Pericardium fibroblast (primary cell): ENCODE measurements at places on chromosomes 3 and 15. TPM values are rescaled to one million over a fixed set of nuclear protein-coding genes. Genes with fewer than 3 reads are reported as not detected.

Gene CYP1A1
- total RNA-seq, result 0.23 TPM in 1 of 2 replicates, not detected in the other

Gene CCR4
- total RNA-seq, result under 0.01 TPM in 1 of 2 replicates, not detected in the other

Gene TGFBR2
- 309 and 416 TPM in 2 replicates for total RNA-seq

Gene OR5K2
- not detected in 2 replicates for total RNA-seq

Gene EXD1
- not detected in 2 replicates for total RNA-seq

Gene LDHAL6B
- total RNA-seq, result not detected in 2 replicates

Gene MKRN3
- total RNA-seq, result 0.23 and 2.0 TPM in 2 replicates

Gene CAMP
- not detected in 2 replicates for total RNA-seq

Gene ZBTB47
- total RNA-seq, result 28.9 and 34.1 TPM in 2 replicates

Gene PCOLCE2
- 3.5 and 10.9 TPM in 2 replicates for total RNA-seq

Gene PLSCR2
- not detected in 2 replicates for total RNA-seq

Gene P2RY12
- 0.26 and 1.1 TPM in 2 replicates for total RNA-seq

Gene TGM4
- total RNA-seq, result 0.17 TPM in 1 of 2 replicates, not detected in the other

Gene BDH1
- total RNA-seq, result 3.0 and 3.4 TPM in 2 replicates

Gene SNUPN
- 27.3 and 40.9 TPM in 2 replicates for total RNA-seq

Gene PRTG
- total RNA-seq, result 0.68 and 2.9 TPM in 2 replicates

Gene TM4SF4
- not detected in 2 replicates for total RNA-seq

Gene ZNF621
- 7.5 and 10.3 TPM in 2 replicates for total RNA-seq

Gene FEZF2
- not detected in 2 replicates for total RNA-seq

Gene SLC22A13
- total RNA-seq, result not detected in 2 replicates

Gene ITIH4
- 0.23 TPM in 1 of 2 replicates, not detected in the other for total RNA-seq

Gene GPR176
- 54.9 and 87.5 TPM in 2 replicates for total RNA-seq
